GM12864 (cell line): ENCODE measurements at places on chromosomes 5 and 9.

DNA sequence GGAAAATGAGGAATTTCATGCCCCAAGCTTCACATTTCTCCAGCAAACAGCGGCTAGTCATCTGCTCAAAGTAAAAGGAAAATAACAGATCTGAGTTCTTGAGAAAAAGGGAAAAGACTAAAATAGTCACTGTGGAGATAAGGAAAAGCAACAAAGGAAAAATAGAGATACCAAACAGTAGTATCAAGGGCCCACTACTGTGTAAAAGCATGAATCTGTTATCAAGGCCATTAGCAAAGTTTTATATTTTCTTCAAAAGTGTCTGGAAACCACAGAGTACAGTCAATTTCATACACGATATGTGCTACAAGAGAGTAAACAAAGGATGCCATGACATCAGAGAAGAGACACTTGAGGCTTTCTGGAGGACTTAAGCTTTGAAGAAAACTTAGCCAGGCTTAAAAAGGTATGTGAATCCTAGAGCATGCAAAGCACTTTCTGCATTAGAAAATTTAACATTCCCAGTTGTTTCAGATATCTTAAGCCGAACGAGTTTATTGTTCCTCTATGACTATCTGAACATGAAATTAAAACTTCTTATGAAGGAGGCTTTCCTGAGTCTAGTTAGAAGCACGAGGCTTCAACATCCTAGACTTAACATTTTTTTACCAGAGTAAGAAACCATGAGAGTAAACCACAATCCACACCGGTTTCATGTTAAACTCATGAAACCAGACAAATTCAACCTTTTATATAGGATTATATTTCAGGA lies 1.2 kb downstream of the TTC33 start:
- no peak for DNase-seq

- no peak for DNase-seq
These were observed 148.4 kb downstream of the NFIB start for GRCh38 chr9:14165376-14166035.

- DNase-seq = peak; percentile 49
These were observed 48.2 kb downstream of the KIF2A start for GRCh38 chr5:62354028-62354874.

DNA sequence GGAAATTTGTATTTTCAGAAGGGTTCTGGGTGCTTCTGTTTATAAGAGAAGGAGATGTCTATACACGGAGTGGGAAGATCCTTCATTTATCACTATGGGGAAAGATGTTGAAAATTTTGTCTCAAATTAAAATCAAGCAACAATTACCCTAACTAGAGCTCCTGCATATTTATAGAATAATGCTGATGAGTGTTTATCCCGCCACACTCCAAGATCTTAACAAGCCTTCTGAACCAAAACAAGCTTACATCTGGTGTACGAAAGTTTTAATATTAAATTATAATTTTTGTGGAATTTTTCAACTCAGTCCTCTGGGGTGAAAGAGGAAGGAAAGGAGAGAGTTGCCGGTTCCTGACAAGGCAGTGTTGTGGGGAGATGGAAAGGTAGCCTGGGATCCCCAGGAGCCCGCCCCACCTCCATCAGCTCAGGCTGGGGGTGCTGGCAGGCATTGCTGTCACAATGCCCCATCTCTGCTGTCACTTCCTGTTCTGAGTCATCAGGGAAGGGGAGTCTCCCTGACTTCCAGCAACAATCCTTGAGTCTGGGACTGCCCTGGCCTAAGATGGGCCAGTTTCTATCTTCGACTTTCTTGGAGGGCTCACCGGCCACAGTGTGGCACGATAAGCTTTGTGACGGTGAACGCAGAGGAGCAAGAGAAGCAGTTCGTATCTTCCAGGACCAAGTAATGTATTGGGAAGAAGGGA lies 64.5 kb downstream of the ERAP1 start:
- no peak for DNase-seq

DNA sequence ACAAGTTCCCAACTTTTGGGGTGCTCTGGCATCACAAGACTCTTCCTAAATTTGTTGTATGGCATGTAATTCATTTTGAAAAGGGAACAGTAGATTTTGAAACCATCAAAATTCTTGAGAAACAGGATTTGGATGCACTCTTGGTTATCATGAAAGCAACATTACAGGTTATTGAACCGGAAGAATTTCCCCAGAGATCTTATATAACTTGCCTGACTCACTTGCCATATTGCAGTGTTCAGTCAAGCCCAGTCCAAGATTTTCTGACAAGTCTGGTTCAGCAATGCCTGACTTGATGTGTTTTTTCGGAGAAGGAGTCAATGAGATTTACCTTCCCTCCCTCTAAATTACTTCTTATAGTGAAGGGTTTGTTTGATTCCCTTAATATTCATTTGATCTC lies 32.0 kb downstream of the SMIM15 start:
- DNase-seq = no peak

DNA sequence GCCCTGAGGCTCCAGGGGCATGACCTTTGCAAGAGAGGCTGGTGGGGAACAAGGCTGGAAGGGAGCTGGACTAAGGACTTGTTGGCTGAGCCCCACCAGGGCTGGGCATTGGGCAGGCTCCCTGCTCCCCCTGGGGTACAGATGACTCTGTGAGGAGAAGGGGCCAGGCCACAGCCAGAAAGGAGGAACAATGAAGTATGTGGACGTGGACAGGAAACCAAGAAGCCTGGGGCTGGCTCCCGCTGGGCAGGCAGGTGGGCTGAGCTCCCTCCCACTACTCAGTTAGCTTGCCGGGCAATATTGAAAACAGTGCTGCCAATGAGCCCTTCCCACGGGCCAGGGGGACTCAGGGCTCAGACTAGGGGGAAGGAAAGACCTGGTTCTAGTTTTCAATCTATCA lies 66.1 kb upstream of the SPTLC1 start:
- no peak for DNase-seq

DNA sequence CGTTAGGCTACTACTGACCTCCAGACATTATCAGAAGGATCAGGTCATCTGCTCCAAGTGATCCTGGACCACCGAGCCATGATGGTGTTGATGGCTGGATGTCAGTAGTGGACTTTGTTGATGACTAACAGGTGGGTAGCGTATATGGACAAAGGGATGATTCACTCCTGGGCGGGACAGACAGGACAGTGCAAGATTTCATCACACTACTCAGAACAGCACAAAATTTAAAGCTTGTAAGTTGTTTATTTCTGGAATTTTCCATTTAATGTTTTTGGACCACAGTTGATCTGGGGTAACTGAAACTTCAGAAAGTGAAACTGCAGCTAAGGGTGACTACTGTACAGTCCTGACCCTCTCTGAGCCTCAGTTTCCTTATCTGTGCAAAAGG lies 12.7 kb downstream of the PDGFRB start:
- DNase-seq = no peak

- DNase-seq = no peak
These were observed 16.4 kb downstream of the MAN2A1 start for GRCh38 chr5:109706095-109706494.

- no peak for DNase-seq
These were observed 309.6 kb downstream of the MLLT3 start for GRCh38 chr9:20312732-20313131.

- DNase-seq = peak; percentile 42
These were observed 1.3 kb downstream of the EEIG1 start for GRCh38 chr9:127979333-127980059.

- no peak for DNase-seq
These were observed 13.6 kb upstream of the PALM2AKAP2 start for GRCh38 chr9:109766351-109766750.

- no peak for DNase-seq
These were observed 1.3 kb downstream of the ARSB start for GRCh38 chr5:78983601-78984438.

- no peak for DNase-seq
These were observed 183.5 kb upstream of the IRX1 start for GRCh38 chr5:3412146-3412545.

- no peak for DNase-seq
These were observed 677.3 kb upstream of the FTMT start for GRCh38 chr5:121174351-121174750.

DNA sequence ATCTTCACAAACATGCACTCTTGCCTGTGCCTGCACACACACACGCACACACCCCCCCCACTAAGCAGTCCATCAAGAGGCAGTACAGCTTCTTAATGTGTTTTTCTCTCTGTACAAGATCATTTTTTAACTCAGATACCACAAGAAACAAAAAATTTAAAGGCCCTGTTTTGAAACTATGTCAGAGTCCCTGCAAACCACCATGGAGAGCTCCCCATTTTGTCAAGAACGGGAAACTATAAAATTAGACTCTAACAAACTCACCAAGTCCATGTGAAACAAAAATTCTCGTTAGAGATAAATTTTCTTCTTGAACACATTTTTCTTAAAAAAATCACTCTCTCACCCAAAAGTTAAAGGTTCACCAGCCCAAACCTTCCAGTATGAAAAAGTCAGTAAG lies 86.3 kb downstream of the ELAVL2 start:
- DNase-seq = no peak

GRCh38 chr5:166695326-166695725 lies 1596.1 kb upstream of the WWC1 start:
- no peak for DNase-seq

- DNase-seq = no peak
These were observed 159.8 kb upstream of the MVB12B start for GRCh38 chr9:126166866-126167265.

DNA sequence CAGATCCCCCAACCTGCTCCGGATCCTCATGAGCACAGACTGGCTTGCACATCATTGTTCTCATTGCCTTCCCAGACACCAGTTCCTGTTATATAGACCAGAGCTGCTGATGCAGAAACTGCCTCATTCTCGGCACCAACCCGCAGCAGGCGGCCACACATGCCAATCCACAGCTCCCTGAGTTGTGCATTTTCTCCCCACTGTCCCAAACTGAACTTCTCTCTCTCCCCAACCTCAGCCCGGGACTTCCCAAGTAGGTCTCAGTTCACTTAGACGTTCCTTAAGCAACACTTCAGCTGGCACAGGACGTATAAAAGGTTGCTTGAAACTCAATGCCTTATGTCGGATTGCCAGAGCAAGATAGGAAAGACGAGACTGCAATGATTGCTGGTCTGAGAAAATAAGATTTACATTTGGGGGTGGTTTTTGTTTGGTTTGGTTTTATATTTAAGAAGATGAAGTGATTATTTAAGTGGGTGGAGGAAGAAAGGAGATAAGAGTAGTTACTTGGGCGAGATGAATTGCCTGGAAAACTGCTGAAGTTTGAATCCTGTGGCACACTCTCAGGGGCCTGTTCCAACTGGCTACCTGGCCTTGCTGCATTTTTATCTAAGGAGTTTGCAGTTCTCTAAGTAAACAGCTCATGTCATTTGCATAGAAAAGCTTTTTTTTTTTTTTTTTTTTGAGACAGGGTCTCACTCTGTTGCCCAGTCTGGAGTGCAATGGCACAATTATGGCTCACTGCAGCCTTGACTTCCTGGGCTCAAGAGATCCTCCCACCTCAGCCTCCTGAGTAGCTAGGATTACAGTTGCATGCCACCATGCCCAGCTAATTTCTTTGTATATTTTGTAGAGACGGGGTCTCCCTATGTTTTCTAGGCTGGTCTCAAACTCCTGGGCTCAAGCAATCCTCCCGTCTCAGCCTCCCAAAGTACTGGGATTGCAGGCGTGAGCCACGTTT lies 155.4 kb downstream of the GOLPH3 start:
- no peak for DNase-seq

GRCh38 chr9:79623799-79624721 lies 52.3 kb downstream of the TLE4 start:
- DNase-seq = peak; percentile 41

DNA sequence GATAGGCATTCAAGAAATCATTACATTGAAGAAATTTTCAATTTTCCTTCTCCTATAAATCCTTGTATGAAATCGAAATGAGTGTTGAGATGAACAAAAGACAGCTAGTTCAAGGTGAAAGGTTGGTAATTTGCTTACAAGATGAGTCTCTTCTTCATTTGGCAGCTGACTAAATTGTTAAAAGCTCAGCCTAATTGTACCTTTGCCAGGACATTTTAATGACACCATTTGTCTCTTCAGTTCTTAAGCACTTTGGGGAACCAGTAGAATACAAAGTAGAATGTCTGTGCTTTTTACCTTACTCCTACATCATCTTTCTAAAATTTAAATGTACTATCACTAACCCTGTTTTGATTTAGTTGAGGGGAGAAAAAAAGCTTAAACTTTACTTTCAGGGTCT lies 59.4 kb downstream of the GRAMD2B start:
- DNase-seq = no peak

DNA sequence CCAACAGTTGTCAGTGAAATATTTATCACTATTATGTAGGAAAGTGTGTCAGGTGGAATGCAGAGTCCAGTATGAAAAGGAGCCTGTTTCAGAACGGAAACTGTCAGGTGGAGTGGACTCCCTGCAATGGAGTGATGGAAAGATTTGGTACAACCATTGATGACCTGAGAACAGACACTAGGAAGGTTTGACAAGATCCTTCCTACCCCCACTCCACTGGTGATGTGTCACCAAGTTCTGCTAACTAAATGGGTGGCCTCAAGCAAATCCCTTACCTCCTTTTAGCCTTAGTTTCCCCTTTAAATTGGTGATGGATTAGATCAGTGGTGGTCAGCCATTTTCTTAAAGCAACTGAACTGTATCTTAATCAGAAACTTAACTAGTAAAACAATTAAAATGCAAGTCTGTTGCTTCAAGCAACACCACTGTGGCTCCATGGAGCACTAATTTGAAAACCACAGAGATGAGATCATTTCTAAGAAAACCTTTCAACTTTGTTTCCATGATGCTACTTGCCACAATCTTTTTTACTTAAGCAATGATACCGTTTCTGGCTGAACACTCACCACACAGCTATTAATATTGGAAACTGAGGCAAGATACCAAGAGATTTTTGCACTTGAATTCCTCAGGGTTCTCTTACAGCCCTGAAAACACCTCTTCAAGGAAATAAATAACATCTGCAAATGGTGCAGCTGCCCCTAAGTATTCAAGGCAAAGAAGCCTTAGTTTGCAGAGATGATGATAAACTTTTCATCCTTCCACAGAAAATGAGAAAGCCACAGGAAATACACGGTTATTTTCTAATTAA lies 140.6 kb downstream of the ERCC6L2 start:
- DNase-seq = no peak

DNA sequence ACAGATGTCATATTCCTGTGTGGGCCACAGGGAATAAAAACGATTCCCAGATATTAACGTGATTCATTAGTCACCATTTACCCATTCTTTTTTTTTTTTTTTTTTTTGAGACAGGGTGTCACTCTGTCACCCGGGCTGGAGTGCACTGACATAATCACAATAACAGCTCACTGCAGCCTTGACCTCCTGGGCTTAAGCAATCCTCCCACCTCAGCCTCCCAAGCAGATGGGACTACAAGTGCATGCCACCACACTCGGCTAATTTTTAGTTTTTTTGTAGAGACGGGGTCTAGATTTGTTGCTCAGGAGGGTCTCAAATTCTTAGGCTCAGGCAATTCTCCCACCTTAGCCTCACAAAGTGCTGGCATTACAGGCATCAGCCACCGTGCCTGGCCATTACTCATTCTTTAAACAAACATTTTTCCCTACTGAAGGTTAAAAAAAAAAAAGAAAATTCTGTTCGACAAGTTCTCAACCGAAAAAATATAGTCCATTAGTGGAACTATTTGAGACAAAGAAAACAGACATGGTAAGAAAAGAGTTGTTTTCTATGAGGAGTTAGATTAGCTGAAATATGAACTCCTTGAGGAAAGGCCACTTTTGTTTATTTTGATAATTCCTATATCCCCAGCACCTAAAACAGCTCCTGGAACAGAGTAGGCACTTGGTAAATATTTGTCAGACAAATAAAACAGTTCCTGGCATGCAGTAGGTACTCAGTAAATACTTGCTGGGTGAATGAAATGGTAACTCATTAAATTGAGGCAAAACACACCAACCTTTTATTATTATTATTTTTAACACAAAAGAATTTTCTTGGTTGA lies 32.1 kb upstream of the PDCL start:
- no peak for DNase-seq
